Smooth muscle cell of the brain vasculature (primary cell): ENCODE measurements at places on chromosomes 5 and 9.

DNA sequence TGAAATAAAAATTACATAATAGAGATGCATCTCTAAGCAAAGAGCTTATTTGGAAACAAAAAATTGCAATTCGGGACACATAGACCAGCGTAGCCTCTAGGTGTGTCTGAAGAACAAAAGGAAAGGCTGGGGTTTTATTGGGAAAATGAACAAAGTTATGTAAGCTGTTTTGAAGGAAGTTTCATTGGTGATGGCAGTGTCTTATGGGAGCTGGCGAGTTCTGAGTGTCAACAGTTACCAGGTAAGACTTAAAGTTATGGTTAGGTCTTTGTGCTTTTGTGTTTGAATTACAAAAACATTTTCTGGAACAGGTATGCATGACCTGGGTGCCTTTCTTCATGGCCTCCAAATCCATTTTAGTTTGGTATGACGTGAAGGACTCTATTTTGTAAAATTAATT is 48.9 kb downstream of the SLC27A6 start:
- no peak for DNase-seq

DNA sequence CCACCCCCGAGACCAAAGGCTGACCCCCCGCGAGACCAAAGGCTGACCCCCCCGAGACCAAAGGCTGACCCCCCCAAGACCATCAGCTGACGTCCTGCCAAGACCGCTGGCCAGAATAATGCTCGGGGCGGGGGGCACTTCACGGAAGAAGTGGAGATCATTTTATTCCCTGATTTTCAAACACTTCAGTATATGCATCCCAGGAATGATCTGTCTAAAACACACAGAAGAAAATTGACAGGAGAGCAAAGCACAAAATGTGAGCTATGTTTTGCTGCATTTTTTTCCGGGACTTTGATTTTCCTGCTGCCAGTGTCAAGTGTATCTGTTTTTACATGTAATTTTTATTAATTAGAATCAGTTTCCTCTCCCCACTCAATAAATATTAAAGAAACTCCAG is 67.1 kb downstream of the ADAMTS2 start:
- no peak for DNase-seq

GRCh38 chr5:139825690-139826089 is 30.1 kb downstream of the PSD2 start:
- no peak for DNase-seq

DNA sequence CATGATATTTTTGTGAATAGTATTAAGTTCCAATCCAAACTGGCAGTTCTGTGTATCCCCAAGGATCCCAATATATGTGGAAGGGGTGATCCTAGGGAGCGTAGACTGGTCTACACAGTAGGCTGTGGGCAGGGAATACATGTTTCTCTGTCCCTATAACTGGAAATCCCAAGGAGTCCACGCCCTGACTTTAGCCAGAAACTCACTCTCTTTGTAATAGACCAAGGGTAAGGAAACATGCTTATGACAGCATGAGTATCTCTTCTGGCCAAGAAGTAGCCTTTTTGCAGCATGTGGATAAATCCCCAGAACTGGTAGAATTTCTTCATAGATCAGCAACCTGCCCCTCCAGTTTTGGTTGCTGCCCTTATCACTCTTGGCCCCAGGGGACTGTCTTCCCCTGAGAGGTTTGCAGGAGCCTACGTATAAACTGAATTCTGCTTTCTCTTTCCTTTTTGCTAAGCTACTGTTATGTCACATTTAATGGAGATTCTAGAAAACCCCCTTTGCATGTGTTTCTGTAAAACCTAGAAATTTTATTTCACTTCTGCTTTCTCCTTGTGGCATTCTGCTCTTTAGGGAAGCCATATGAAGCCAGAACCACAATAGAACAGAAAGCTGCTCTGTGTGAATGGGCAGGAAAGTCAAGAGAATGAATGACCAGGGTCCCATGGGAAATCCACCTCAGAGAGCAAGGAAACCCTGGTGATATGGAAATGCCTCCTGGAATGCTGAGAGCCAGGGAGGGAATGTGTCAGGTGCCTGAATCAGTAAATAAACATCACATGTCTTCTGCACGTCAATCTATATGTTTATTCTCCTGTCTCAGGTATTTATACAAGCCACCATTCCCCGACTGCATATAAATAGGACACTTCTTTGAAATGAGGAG is 3.5 kb downstream of the IFNA2 start:
- DNase-seq: no peak

DNA sequence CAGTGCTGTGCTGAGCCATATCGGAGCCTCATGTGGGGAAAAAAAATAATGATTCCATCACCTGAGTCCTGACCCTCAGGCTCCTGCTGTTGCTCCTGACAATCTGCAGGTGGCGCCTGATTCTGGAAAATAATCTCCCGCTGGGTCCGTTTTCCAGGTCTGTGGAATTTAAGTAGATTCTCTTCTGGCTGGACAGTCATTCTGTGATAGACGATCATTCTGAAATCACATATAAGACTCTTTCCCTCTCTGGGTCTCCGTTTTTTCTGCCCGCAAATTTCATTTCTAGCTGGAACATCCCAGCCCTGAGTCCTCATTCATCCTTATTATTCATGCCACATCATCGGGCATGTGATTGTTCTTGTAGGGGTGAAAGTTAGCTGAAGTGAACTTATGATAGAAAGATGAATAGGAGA is 22.1 kb upstream of the STXBP1 start:
- no peak for DNase-seq

GRCh38 chr9:123615381-123615780 is 259.4 kb downstream of the CRB2 start:
- DNase-seq: no peak

- DNase-seq: no peak
Measured at GRCh38 chr9:131635892-131636291, 90.6 kb downstream of the PRRT1B start.

GRCh38 chr9:81814794-81815464 is 113.3 kb upstream of the SPATA31D4 start:
- DNase-seq: no peak

- DNase-seq: no peak
Measured at GRCh38 chr9:128372188-128372641, 1.0 kb downstream of the URM1 start.

DNA sequence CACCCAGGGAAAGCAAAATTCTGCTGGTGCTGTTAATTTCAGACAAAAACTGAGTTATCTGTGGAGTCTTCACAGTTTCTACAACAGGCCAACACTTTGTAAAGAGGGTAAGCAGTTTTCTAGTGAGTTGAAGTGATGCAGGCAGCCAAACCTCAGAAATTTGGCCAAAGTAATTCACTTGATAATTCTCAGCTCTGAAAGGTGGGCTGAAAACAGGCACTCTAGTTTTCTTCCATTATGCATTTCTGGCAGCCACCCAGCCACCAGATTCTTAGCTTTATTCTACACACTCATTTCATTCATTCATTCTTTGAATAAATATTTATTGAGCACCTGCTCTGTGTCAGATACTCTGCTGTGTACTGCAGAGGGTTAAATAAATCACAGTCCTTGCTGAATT is 184.2 kb downstream of the RAB3C start:
- no peak for DNase-seq

GRCh38 chr9:135692410-135692809 is 6.9 kb downstream of the SOHLH1 start:
- no peak for DNase-seq

DNA sequence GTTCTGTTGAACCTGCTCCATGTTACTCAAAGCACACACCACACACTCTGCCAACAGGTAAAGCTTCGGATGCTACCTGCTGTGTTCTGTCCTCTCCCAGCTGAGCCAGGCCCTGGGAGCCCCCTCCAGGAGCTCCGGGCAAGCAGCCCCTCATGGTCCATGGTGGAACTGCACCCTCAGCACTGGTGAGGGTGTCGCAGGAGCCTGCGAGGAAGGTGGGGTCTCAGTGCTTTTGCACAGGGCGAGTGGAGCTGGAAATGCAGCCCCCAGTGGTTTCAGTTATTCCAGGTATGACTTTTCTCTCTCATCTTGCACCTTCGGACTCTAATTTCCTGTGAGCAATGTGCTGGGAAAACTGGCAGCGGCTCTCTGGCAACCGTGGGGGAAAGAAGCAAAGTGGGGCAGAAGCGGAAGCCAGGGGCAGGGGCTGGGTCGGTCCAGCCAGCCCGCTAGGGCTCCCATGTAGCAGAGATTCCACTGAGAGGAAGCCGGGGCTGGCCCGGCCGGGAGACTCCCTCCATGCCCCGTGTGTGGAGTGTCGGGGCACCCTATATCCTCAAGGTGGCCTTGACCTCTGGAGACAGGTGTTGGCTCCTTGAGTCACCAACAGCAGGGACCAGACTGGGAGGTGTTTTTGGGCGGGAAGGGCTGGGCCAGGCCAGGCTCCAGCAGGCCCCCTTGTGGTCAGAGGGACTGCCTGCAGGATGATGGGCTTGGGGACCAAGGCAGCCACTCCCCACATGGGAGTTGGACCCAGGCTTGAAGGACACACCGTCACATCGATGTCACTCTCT is 75.6 kb upstream of the PRSS3 start:
- no peak for DNase-seq

GRCh38 chr9:107213080-107213479 is 70.0 kb upstream of the RAD23B start:
- no peak for DNase-seq

DNA sequence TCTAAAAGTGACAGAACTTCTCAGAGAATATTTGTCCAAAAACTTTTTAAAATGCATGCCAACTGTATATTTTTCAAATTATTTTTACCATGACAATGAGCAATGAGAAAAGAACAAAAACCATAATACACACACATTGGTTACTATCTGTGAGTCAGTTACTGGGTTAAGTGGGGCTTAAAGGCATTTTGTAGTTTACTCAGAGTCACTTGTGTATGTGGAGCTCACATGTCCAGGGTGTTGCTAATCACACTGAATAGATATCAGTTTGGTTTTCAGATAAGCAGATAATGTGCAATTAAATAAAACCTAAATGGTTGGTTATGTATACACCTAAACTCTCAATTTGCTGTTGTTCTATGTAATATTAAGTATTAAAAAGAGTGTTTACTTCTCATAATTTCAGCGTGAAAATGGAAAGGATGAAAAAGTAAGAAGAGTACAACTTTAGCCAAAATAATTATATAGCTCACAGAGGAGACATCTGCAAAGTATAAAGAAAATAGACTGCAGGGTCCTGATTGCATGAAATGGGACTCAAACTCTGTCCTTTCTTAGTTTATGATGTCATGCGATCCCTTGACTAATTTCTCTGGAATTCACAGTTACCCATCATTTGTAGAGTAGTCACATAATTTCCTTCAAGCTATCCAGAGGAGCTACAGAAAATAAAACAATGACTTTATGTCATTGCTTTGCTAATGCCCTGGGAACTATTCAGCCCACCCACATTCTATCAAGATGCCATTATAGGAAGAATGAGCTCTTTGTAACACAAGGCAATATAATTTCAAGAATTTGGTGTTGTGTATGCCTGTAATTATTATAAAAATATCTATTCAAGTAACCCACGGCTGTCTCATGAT is 388.0 kb upstream of the ZNF608 start:
- DNase-seq: peak; percentile 23

DNA sequence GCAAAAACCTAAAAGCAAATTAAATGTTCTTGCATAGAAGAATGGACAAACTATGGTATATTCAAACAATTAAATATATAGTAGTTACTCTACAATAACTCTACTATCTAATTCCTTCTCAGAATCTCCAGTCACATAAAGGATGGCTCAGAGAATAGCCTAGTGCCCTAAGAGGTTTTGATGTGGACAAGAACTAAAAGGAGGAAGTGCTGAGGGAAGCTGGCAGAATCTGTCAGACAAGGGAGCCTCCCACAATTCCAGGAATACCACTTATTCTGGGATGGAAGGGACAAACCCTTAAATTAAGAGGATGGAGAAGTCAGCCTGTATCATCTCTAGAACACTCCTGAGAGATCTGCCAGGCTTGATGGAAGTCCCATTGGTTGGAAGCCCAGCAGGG is 30.4 kb downstream of the TNFSF8 start:
- no peak for DNase-seq

DNA sequence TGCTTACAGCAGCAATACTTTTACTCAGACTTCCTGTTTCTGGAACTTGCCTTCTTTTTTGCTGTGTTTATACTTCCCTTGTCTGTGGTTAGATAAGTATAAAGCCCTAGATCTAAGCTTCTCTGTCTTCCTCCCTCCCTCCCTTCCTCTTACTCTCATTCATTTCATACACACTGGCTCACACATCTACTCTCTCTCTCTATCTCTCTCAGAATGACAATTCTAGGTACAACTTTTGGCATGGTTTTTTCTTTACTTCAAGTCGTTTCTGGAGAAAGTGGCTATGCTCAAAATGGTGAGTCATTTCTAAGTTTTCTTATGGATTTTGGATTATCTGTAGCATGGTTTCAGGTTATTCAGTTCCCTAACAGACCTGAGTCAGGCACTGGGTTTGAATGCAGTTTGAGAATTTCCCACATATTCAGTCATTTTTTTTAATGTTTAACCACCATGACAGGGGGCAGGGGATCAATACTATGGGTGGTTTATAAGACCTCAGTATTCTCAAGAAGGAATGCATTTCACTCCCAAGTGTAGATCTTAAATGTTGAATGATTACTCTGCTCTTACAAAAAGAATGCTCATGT is at the start of gene IL7R:
TSS of gene IL7R (plus strand) at position 127 of the 587 bp plus-strand sequence. CDS start at position 214, 87 bp downstream.
- DNase-seq: no peak

DNA sequence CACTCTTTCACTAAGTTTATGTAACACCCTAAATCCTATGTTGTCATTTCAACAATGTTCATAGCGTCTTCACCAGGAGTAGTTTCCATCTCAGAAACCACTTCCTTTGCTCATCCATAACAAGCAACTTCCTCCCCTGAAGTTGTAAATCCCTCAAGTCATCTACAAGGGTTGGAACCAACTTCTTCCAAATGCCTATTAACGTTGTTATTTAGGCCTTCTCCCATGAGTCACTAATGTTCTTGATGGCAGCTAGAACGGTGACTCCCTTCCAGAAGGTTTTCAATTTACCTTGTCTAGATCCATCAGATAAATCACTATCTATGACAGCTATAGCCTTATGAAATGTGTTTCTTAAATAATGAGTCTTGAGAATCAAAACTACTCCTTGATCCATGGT is 73.3 kb upstream of the TARS1 start:
- DNase-seq: no peak

DNA sequence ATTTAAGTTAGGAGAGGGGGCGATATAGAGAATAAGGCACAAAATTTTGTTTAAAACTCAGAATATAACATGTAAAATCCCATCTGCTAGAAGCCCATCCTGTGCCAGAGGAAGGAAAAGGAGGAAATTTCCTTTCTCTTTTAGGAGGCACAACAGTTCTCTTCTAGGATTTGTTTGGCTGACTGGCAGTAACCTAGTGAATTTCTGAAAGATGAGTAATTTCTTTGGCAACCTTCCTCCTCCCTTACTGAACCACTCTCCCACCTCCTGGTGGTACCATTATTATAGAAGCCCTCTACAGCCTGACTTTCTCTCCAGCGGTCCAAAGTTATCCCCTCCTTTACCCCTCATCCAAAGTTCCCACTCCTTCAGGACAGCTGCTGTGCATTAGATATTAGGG is 18.3 kb downstream of the MOCS2 start:
- no peak for DNase-seq

GRCh38 chr5:77881528-77881927 is 105.4 kb upstream of the TBCA start:
- DNase-seq: no peak

- no peak for DNase-seq
Measured at GRCh38 chr9:73916016-73916673, 581.0 kb upstream of the RORB start.
